Suppressor macrophage treated with lipopolysaccharide for 1 hour (primary cell): ENCODE measurements at places on chromosomes 3 and 15.
A peak's percentile ranks its signal among the peaks of the same experiment; 100 is the strongest.

DNA sequence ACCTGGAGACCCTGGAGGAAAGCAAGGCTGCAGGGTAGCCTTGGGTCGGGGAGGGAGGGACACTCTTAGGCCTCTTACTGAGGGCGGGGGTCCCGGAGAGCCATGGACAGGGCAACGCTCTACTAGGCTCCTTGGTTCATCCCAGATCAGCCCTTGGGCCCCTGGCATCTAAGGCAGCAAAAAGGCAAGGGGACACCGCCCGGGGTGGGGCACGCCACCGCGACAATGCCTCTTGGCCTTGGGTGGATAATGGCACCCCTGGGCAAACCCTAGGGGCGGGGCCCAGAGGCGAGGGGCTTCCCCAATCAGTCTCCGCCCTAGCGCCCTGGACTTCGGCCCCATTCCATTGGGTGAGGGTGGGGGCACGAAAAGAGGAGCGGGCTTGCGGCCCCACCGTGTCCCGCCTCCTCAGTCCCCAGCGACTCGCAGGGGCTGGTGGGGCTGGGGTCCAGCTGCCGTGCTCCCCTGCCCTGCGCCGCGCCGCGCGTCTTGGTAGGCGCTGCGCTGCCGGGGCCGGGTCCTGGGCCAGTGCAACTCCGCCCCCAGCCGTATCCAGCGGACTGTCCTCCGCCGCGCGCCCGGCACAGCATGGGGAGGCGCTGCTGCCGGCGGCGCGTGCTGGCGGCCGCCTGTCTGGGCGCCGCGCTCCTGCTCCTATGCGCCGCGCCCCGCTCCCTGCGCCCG is at the start of gene CHST13:
Gene CHST13 (plus strand): TSS at position 411 of the 684 bp plus-strand sequence. CDS start 178 bp downstream, at position 589.
- peak; percentile 82 for DNase-seq

DNA sequence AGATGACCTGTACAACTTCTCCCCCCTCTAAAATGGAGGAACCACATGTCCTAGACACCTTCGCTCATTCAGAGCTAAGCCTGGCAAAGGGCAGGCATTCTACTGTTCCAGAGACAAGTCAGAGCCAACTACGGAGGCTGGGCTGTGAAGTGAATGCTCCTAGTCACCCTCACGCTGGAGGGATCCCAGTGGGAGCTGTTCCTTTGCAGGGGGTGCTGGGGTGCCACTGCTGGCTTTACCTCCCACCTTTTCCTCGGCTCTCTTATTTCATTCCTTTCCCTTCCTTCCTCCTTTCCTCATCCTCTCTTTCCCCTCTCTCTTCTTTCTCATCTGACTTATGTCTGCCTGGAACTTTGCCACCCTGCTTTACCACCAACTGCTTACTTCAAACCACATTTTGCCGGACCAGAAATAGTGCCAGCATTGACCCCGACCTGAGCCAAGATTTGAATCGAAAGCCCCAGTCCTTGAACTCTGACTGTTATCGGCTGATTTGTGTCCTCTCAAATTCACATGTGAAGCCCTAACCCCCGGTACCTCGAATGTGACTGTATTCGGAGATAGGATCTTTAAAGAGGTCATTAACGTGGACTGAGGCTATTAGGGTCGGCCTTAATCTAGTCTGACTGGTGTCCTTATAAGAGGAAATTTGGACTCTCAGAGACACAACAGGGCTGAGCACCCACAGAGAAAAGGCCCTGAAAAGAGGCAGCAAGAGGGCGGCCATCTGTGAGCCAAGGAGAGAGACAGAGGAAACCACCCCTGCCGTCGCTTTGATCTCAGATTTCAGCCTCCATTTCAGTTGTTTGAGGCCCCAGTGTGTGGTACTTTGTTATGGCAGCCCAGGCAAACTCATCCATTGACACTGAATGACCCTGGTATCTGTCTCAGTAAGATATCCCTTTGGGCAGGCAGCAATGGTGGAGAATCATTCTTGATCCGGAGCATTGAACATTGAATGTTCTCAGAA is 31.3 kb upstream of the TBC1D21 start:
- DNase-seq, result no peak

GRCh38 chr15:88663141-88663621 is 24.4 kb downstream of the ISG20 start:
- no peak for DNase-seq

DNA sequence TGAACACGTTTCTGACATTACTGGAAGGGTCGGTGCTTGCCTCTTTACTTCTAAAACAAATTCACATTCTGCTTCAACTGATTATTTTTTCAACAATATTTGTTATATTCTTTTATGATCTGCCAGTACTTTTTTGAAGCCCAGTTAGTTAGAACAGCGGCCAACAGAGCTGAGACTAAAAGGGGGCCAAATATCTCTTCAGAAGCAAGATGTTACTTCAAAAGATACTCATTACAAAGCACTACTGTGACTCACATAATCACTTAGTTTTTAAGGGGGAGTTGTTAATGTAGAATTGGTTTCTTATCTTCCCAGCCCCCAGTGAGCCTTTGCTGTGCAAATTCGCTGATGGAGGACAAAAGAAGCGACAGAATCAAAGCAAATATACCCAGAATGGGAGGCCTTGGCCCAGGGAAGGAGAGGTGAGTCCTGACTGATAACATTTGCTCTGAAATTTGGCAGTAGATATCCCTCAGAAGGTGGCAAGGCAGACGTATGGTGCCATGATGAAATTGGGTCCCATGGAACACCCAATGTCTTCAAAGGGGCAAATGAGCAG is 587.8 kb downstream of the RBMS3 start:
- DNase-seq, result no peak

DNA sequence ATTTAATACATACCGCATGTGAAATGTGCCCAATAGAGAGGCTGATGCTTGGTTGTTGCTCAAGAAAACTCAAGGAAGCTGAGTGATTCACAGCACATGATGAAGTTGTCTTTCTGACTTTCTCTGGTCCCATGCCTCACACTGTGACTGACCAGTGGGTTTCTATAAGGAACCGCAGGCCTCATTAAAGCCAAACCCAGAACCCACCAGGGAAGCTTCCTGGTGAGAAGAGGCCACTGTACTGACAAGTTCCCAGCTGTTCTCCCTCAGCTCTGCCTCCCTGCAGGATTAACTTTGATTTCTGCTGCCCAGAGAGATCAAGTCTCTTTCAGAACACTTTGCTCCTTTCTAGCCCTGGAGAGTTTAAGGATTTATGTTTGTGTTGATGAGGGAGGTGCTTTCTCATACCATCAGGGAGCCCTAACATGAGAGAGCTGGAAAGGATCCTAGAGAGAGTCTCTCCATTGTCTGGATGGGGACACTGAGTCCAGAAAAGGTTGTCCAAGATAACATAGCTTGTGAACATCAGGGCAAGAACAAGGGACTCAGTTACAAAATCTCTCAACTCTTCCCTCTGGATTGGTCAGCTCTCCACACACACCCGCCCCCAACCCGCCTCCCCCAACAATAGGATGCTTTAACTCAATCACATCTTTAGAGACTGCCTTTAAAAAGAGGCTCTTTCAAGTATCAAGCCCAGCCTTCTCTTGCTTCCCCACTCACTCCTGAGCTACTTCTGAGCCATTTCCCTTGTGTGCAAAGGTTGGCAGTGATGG is 303.2 kb upstream of the TLE3 start:
- peak; percentile 57 for DNase-seq

- peak; percentile 12 for DNase-seq
These were observed 768 bp upstream of the PDE12 start for GRCh38 chr3:57555306-57555705.

DNA sequence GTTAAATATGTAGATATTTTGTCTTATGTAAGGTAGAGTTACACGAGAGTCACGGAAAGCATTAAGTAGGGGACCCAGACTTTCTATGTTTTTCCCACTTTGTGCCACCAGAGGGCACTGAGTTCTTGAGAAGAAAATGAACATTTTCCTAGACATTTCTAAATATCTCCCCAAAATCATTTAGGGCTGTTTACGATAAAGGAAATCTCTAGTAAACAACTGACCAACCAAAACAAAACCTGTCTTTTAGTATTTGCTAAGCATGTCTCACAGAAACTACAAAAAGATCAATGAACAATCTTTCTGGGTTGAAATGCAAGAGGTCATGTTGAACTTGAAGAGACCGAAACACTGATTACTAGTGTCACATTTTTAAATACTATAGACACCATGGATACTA is 16.1 kb downstream of the POU1F1 start:
- peak; percentile 75 for DNase-seq

DNA sequence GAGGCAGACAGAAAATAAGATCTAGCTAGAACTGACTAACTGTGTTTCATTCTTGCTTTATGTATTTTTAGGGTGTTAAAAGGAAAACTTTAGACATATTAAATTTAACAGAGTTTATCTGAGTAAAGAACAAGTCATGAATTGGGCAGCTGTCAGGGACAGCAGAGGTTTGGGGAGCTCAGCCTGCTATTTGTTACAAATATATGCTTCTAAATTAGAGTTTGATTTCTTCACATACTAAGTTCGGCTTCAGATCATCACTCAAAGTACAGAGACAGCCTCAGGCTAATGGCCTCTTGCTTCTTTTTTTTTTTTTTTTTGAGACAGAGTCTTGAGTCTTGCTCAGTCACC is 21.9 kb downstream of the EFCC1 start:
- no peak for DNase-seq

GRCh38 chr3:72744330-72744729 is 103.9 kb downstream of the SHQ1 start:
- no peak for DNase-seq

DNA sequence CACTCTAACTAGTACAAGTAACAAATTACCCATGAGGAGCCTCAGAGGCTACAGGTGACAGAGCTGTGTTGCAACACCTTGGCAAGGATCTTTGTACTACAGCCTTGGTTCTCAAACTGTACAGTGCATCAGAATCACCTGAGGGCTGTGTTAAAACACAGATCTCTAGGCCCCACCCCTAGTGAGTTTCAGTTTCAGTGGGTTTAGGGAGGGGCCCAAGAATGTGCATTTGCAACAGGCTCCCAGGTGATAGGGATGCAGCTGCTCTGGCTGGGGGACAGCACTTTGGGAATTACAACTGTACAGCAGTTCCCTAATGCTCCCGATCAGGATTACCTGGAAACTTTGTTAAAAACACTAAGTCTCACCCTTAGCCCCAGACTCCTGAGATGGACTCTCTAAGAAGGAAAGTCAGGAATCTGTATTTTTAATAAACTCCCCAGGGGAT is 66.1 kb upstream of the NR2F2 start:
- DNase-seq, result no peak

GRCh38 chr3:128515-129172 is 67.9 kb upstream of the CHL1 start:
- no peak for DNase-seq

GRCh38 chr3:126667631-126668449 is 12.9 kb upstream of the TXNRD3 start:
- no peak for DNase-seq

GRCh38 chr3:119632829-119633228 is 27.6 kb downstream of the POPDC2 start:
- no peak for DNase-seq

DNA sequence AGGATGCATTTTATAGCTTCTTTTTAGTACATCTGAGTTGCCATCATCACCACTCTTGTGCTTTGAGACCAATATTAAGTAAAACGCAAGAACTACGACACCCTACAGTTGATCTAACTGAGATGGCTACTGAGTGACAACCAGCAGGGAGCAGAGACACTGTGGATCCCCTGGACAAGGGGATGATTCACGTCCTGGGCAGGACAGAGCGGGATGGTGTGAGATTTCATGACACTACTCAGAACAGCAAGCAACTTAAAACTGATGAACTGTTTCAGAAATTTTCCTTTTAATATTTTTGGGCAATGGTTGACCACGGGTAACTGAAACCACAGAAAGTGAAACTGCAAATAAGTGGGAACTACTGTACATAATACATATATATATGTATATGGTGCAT is 299.2 kb downstream of the ADAMTS17 start:
- no peak for DNase-seq

DNA sequence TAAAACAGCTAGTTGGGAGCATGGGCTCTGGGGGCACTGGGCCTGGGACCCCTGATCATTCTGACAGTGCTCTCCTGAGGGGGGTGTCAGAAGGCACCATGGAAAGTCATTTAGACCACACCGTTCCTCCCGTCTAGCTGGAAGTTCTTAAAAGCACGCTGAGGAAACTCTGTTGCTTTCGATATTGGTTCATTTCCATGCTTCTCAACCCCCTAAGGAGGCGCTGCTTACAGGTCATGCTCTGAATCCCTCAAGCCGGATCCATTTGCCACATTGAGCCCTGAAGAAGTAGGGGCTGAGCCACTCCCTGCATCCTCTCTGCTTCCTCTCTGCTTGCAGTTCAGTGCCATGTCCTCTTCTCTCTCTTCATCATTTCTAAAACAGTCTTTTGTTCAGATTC is 187.2 kb downstream of the CACNA2D3 start:
- no peak for DNase-seq

DNA sequence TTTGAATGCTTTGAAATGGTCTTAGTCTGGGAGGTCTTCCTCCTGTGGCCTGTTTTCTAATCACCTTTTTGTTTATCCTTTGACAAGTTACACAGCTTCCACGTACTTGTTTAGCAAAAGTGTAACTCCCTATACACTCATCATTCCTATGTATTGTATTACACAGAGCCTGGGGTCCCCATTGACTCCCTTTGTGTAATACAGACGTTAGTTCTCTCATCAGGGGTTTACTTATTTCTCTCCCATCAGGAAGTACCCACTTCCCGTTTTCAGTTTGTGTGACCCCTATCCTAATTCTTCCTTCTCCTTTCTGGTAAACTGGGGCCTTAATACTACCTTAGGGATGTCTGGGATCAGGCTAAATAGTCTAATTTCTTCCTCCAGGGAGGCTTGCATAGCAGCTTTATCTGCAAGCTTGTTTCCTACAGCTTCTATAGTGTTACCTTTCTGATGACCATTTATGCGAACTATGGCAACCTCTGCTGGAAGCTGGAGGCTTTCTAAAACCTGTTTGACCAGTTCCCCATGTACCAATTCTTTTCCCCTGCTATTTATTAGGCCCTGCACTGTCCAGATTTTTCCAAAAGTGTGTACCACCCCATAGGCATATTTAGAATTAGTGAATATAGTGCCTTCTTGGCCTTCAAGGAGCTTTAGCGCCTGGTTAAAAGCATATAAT is 22.4 kb downstream of the ARL8B start:
- DNase-seq, result peak; percentile 91

DNA sequence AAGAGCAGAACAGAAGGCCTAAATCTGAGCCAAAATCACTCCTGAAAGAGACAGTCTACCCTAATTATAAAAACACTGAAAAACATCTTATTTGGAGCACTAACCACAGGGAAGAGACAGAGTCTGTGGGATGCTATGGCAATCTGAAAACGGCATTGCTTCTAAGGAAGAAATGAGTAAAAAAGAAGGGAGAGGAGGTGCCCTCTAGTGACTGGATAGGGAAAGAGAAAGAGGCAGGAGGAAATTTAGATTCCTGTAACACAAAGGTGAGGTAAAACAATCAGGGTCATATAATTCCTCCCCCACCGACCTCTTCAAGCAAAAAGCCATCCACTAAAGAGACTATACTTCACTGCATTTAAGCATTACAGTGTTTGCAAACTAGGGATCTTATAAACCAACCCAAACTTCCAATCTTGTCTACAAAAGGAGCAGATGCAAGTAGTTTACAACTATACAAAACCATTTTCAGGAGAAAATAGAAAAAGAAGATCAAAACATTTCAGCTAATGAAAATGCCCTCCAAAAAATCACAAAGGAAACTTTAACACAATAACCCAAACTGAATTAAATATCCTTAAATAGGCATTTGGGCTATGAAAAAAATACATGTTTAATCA is 32.6 kb downstream of the HACD2 start:
- no peak for DNase-seq

GRCh38 chr15:70832176-70832575 is 21.8 kb downstream of the LARP6 start:
- no peak for DNase-seq

- peak; percentile 97 for DNase-seq
These were observed 18.1 kb downstream of the METTL6 start for GRCh38 chr3:15409239-15409638.
